ENCODE measurements at places on chromosomes 1 and 21.

DNA sequence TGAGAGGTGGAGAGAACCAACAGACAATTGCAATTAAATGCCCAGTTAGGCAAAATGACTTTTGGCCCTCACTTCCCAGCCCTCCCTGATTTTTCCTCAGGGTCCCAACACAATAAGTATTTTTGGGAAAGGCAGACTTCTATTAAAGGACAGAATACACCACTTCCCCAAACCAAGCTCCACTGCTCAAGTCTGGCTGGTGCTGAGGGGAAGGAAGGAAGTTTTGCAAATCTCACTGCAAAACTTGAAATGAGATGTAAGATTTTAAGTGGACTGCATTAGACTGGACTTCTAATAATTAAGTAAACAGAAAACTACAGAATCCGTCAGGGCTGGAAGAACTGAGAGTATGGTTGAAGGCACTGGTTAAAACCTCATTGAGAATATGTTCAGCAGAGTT, 32.2 kb upstream of the CD1D start:
- no peak for DNase-seq

- DNase-seq: no peak
These were observed 276.5 kb downstream of the PLPP3 start for GRCh38 chr1:56302878-56303277.

DNA sequence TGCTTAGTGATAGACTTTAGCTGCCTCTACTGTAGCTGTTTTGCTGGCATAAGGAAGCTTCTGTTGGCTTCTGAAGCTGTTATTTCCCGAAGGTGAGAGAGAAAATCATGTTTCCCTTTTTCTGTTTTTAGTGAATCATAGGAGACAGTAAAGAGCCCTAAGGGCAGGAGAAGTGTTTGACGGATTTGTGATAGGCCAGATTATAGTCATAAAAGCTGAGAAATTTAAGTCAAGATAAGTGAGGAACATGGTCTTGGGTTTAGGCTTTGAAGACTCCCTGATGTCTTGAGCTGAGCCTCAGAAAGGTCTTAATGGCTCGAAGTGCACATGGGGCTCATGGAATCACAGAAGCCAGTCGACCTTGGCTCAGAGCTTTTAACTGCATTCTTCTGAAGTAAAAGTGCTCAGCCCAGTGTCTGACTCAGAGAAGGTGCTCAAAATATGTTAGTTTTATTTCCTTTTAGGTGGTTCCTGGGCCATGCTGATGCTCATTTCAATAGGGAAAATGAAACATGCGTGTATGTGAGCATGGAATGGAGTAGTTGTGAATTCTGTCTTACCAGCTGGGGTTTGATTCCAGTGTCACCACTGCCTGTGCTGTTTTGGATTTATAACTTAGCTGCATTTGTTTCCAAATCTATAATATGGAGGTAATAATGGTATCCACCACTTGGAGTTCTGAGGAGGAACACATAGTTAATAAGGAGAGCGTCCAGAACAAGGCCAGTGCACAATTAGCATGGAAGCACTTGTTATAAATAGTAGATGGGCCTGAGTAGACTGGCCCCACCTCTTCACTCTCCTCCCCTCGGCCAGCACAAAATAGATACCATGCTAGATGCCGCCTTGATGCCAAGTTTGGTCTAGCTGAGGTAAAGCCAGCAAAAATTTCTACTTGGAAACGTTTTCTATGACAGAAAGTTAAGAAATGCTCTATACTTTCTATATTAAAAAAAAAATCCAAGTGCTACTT, 99.2 kb downstream of the C1orf21 start:
- no peak for DNase-seq

- no peak for DNase-seq
These were observed 20.1 kb upstream of the CLCA1 start for GRCh38 chr1:86448670-86449069.

- no peak for DNase-seq
These were observed 5.5 kb upstream of the TEDDM1 start for GRCh38 chr1:182406012-182406411.

Data from GM12878 (cell line).